ENCODE measurements at places on chromosomes 5 and 9.

GRCh38 chr5:15321776-15322175 lies 178.2 kb upstream of the FBXL7 start:
- DNase-seq = no peak

GRCh38 chr9:128026773-128027541 lies 40.2 kb downstream of the NAIF1 start:
- no peak for DNase-seq

GRCh38 chr9:113588242-113588810 lies 124.8 kb downstream of the RGS3 start:
- DNase-seq = no peak

DNA sequence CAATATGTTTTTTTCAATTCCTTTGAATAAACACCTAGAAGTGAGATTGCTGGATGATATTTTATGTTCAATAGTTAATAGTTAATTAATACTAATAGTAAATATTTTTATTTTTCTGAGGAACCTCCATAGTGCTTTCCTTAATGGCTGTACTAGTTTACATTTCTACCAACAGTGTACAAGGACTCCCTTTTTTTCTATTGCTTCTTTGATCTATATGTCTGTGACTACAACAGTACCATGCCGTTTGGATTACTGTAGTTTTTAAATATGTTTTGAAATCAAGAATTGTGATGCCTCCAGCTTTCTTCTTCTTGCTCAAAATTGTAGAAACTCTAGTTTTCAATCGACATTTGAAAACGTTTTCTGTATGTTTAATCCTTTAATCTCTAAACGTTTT lies 39.5 kb upstream of the ADAMTS16 start:
- DNase-seq = no peak

DNA sequence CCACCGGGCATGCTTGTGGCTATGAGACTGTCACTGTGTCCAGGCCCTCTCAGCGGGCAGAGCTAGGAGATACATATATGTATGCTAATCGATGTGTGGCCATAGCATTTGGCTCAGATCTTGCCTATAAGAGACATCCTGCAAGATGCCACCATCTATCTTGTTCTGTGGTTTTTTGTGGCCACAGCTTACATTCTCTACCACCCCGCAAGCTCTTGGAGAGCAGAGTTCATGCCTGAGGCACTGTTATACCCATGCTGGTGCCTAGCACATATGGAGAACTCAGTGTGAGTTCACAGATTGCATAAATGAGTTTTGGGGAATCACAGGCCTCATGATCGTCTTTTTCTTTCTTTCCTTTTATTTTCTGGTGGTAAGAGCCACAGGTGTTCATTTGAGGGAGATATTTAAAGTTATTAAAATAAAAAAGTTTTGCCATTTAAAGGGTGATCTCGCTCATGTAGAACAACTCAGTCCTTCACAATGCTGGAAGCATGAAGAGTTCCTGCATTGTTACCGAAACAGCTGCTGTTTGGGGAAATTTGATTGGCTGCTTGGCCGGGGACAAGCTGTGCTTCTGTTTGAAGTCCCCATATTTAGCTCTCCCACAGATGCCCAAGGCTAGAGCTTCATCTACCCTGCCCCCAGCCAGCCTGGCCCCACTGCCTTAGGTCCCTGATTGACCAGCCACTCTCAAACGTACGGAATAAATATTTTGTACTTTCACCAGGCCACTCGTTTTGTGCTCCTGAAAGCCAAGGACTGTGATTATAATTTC lies 169.2 kb upstream of the MAP1B start:
- no peak for DNase-seq

GRCh38 chr9:98708103-98708932 lies 417 bp downstream of the GABBR2 start:
- DNase-seq = no peak

GRCh38 chr5:55672477-55672911 lies 39.6 kb downstream of the SLC38A9 start:
- no peak for DNase-seq

DNA sequence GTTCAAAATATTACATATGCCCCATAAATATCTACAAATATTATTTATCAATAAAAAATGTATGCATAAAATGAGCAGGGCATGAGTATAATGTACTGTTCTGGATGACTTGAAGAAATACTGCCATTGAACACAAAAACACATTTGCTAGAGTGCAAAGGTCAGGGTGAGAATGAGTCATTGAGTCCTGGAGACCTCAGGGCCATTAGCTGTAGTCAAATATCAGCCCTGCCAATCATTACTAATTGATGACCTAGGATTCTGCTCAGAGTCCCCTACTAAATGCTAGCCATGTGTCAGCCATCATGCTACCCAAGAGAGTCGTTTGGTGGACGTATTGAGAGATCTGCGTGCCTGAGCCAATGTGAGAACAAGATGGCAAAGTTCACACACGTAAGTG lies 80.3 kb upstream of the FAM169A start:
- DNase-seq = no peak

- DNase-seq = no peak
Measured at GRCh38 chr9:84379740-84380139, 39.2 kb upstream of the SLC28A3 start.

- DNase-seq = no peak
Measured at GRCh38 chr9:21969951-21970799, 24.0 kb downstream of the CDKN2A start.

DNA sequence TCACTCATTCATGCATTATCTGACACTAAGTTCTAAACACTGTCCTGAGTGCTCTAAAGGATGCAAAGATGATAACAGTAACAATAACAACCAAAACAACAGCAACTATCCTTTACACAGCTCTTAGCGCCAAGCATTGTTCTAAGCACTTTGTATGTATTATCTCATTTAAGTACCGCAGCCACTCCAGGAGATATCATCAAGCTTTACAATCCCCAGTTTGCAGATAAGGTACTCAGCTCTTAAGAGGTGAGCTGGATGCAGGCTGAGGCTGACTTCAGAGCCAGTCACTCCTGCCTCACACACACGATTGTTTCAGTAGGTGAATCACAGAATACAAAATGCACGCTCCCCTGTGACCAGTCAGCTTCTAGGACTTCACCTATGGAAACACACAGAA lies 141.8 kb downstream of the PAX5 start:
- no peak for DNase-seq

GRCh38 chr9:13555989-13556500 lies 276.6 kb upstream of the MPDZ start:
- no peak for DNase-seq

- DNase-seq = no peak
Measured at GRCh38 chr9:130199605-130200004, 27.4 kb downstream of the NCS1 start.

DNA sequence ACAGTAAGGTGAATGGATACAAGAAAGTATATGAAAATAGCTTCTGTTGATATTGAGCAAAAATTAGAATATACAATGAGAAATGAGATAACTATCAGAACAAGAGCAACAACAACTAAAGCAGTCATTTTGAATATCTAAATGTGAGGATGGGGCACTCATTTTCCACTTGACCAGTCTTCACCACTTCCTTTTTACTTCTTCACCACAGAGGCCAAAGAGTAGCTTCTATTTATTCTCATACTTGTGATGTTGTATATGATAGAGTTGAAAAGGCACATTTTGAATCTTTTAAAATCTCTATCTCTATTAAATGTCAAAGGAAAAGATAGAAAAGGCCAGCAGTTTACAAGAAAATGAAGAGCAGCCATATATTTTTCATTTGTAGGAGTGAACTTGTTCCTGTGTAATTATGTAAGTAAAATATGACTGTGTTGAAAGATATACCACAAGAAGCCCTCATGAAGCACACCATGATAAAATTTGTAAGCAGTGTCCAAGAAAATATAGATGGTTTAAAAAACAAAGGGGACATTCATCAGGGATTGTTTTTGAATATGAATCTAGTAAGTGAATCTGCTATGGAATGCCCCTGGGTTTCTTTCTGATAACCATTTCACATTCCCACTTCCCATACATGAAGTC lies 39.2 kb downstream of the ADAMTS19 start:
- no peak for DNase-seq

- no peak for DNase-seq
Measured at GRCh38 chr9:19022206-19022605, 10.8 kb downstream of the SAXO1 start.

DNA sequence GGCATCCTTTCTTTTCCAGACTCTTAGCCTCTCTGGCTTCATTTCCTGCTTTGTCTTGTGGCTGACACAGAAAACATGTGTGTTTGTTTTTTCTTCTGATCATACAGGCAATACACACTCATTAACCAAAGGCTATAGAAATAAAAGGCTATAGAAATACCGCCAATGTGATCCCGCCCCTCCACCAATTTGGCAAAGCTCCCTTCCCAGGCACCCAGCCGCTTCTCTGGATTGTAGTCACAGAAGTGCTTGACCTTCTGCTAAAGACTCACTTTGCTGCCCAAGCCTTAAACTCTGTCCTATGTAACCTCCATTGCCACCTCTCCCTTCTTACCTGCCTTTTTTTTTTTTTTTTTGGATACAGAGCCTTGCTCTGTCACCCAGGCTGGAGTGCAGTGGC lies 5.3 kb downstream of the TXNDC15 start:
- no peak for DNase-seq

DNA sequence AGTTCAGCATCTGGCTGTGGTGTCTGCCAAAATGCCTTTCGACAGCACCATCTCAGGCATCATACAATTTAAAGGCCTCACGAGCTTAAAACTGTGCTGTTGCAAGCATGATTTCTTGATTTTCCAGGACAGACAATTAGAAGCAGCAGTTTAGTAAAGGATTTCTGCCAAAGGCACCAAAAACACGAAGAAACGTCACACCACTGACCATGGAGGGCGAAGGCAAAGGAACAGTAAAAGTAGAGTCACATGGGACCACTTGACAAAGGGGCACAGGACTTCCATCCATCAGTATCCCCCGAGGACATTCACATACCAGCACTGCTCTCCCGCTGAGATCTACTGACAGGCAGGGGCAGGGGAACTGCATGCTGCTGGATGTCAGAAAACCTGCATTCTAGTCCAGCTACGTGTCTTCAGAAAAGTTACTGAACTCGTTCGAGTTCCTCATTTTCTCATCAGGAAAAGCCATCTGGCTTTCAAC lies 70.4 kb upstream of the FBXW11 start:
- no peak for DNase-seq

DNA sequence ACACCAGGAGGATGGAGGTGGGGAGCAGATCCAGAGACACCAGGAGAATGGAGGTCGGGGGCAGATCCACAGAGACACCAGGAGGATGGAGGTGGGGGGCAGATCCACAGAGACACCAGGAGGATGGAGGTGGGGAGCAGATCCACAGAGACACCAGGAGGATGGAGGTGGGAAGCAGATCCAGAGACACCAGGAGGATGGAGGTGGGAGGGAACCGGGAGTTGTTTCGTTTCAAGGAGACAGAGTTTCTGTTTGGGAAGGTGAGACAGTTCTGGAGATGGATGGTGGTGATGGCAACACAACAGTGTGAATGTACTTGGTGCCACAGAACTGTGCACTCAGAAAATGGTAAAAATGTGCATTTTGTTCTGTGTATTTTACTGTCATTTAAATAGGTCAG lies 9.0 kb upstream of the INPP5E start:
- DNase-seq = no peak

DNA sequence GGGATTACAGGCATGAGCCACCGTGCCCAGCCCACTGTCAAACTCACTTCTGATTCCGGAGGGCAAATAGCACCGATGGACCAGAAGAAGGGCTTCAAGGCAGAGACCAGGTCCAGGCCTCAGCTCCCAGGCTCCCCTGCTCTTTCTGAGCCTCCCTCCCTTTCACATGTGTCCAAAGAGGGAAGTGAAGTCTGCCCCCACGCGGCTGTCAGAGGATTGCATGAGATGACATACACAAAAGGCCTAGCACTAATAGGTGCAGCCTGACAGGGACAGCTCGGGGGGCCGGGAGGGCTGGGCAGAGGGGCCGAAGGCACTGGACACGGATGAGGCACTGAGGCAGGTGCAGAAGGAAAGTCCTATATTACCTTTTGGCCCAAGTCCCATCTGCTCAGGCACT lies 16.1 kb downstream of the FBP1 start:
- DNase-seq = no peak

GRCh38 chr5:110727025-110727314 lies 499 bp upstream of the TMEM232 start:
- no peak for DNase-seq

GRCh38 chr5:59648949-59649921 lies 244.3 kb downstream of the PDE4D start:
- DNase-seq = no peak

Data from vagina (tissue), 2 donors.